ENCODE measurements at places on chromosomes 11 and 22. TPM values are rescaled to one million over a fixed set of nuclear protein-coding genes. Genes with fewer than 3 reads are reported as not detected.

The PYGM gene
- 0.32 TPM for total RNA-seq

The MS4A4A gene
- not detected for total RNA-seq

The UPK3A gene
- total RNA-seq, result not detected

The CELSR1 gene
- total RNA-seq, result 14.9 TPM

The VPS26B gene
- 48.0 TPM for total RNA-seq

The GATD1 gene
- 26.9 TPM for total RNA-seq

The MYOD1 gene
- total RNA-seq, result not detected

The FOSL1 gene
- total RNA-seq, result 13.1 TPM

The JAML gene
- not detected for total RNA-seq

The NXPE1 gene
- total RNA-seq, result 0.11 TPM

The GAL gene
- total RNA-seq, result not detected

The ROM1 gene
- total RNA-seq, result 10.6 TPM

The CRYBB3 gene
- total RNA-seq, result not detected

The PANX2 gene
- 0.11 TPM for total RNA-seq

The C11orf87 gene
- total RNA-seq, result 0.13 TPM

The CDC42EP1 gene
- 30.8 TPM for total RNA-seq

The ZBTB16 gene
- total RNA-seq, result 1.8 TPM

The PHF21B gene
- total RNA-seq, result not detected

The PICALM gene
- 362 TPM for total RNA-seq

The PAMR1 gene
- total RNA-seq, result 33.9 TPM

The OR51B2 gene
- not detected for total RNA-seq

The ANKRD49 gene
- total RNA-seq, result 17.7 TPM

The POU2AF1 gene
- not detected for total RNA-seq

The OR52H1 gene
- total RNA-seq, result 0.65 TPM

The POU2AF2 gene
- total RNA-seq, result not detected

The PIH1D2 gene
- 5.5 TPM for total RNA-seq

The MISFA gene
- total RNA-seq, result 0.43 TPM

Measured in articular chondrocyte of knee joint (primary cell).